ENCODE measurements at places on chromosomes 16 and 17. TPM values are rescaled to one million over a fixed set of nuclear protein-coding genes. Genes with fewer than 3 reads are reported as not detected.

DNA sequence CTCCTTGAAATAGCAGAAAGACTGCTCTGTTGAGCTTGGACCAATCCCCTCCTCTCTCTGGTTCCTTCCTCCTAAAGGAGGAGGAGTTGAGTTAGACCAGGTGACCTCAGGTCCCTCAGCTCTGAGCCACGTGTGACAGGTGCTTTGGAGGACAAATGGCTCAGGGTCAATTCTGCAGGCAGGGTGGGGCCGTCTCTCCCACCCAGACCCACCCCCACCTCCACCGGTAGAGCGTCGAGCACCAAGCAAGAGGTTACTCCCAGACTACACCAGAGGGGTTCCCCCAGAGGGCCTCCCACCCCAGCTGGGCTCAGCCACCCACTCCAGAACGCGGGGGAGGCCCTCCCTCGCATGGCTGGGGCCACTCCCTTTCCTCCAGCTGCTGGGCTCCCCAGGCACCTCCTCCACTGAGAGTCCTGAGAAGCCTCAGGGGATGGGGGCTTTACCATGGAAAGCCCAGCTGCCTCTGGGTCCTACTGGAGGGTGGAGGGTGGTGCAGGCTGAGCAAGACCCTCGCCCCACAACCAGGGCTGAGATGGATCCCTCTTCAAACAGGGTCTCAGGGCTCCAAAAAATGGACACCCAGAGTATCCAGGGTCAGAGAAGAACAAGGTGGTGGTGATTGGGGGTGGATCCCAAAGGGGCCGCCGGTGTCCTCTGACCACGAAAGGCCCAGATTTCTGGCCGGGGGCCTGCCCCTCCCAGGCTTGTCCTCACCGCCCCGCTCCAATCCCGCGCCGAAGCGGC lies 7.6 kb downstream of the MYO1C start:
- peak; percentile 81 for DNase-seq

DNA sequence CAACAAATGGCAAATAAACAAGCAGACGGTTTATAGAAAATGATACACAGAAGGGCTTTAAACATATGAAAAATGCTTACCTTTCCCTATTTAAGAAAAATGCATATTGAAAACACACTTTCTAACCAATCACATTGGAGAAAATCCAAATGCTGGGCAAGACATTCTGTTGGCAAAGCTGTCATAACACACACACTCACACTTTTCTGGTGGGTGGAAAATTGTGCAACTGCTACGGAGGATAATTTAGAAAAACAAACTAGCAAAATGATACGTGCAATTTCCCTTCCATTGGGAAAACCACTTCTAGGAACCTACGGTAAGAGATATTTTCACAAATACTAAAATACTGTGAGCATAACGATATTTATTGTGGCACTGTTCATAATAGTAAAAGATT lies 9.8 kb upstream of the MYH3 start:
- DNase-seq: no peak

DNA sequence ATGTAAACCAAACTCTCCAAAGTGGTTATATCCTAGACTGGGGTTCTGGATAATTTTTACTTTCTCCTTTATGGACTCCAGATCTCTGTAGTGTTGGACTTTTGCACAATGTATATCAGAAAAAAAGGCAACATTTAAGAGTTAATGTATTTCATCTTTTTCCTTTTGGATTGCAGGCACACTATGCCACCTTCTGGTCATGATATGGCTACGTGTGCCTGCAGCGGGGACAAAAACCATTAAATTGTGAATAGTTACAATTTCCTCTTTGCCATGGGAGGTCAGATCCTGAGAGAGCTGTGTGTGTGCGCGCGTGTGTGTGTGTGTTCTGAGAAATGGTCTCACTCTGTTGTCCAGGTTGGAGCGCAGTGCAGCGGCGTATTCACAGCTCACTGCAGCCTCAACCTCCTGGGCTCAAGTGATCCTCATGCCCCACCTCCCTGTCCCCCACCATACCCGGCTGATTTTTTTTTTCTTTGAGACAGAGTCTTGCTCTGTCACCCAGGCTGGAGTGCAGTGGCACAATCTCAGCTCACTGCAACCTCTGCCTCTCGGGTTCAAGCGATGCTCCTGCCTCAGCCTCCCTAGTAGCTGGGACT lies 4.3 kb upstream of the SGF29 start:
- DNase-seq: no peak

DNA sequence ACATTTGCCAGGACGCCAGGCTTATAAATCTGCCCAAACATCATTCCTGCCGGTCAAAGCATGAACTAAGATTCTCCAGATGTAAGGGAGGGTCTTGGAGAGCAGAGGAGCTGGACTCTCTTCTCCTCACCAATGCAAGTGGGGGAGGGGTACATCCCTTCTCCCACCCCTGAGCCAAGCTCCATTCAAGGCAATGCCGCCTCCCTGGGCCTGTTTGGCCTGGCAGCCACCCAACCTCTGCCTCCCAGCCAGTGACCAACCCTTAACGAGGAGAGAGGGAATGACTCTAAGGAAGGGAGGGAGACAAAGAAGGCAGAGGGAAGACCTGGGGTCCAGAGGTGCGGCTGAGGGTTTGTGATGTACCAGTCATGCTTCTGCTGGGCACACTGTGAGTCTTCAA lies 13.8 kb downstream of the C17orf50 start:
- no peak for DNase-seq

GRCh38 chr17:77901481-77901880 lies 57.0 kb upstream of the TNRC6C start:
- DNase-seq: no peak

DNA sequence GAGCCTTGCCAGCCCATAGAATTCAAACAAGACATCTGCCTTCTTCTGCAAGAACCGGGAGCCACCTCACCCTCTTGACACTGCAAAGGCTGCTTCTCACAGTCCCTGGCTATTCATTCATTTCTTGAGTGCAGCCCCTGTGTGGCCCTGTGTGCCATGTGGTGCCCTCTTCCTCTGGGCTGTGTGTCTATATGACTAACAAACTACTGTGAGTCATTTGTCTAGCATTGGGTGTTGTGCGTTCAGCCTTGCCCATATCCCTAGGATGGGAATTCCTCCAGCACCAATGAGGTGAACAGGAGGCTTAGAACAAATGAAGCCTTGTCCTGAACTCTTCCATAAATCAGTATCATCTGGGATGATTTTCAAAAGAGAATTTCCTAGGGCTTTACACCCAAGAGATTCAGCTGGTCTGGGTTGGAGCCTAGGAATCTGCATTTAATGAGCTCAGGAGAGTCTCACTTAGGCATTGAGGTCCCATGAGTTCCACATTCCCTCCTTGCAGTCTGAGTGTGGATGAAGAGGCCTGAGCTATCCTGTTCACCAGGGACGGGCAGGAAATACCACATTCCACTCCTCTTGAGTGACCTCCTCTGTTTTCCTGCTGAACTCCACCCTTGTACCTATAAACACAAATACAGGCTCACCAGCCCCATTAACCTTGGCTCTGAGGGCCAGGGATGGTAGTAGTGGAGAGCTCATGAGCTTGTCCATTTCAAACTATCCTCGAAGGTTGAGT lies 308.7 kb upstream of the N4BP1 start:
- no peak for DNase-seq

DNA sequence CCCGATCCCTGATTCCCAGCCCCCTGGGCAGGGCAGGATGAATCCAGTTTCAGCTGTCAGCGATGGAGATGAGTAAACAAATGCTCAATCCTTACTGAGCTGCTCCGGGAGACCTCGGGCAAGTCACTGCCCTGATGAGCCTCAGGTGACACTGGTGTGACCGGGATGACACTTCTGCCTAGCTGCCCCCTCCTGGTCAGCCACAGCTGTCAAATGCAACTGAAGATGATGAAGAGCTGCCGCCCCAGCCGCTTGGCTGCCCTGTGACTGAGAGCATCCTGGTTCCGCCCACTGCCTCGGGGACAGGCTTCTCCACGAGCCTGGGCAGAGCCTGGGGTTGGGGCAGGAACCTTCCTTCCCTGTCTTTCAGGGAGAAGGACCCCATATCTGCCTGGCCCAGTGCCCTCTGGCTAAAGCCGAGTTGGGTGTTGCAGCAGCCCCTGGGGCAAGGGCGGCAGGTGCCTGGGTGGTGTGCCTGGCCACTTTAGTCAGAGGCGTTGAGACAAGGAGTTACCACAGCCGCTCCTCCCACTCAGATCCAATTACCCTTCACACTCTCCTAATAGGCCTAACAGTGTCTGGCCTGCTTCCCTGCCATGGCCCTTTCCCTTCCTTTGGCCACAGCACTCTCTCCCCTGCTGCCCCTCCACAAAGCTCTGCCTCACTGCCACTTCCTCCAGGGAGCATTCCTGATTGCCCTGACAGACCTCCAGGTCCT lies 5.5 kb downstream of the CCL17 start:
- DNase-seq: peak; percentile 66

DNA sequence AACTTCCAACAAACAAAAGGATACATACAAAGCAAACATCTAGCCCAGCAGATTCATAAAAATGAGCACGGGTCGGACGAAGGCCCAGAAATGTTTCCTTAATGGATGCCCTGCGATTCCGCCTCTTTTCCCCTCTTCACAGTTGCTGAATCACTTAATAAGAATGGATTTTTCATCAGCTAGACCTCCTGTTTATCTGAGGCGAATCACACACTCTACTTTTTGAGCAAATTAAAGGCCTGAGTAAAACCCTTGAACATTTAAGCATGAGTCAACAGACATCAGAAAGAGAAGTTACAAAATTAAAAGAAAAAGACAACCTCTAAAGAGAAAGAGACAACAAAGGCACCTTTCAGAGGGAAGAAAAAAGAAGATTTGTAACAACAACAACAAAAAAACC lies 44.7 kb downstream of the HS3ST3A1 start:
- DNase-seq: no peak

DNA sequence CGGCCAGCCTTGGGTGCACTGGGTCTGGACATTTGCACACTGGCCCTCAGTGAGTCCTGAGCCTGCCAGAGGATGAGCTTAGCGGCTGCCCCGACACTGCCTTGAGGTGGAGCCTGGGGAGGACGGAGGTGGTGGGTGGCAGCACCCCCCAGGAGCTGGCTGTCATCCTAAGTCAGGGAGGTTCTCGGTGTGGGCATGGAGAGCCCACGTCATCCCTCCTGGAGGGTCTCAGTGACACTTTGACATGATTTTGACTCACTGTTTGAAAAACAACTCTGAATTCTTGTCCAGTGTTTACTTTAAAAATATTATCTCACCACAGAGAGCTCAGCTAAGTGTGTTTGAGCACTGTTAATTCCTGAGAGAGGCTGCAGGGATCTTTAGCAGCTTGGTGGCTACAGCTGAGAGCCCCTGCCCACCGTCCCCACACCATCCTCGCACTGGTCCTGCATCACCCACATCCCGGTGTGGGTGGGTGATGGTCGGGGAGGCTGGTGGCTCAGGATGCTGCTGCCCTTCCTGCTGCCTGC lies 63.1 kb downstream of the BANP start:
- peak; percentile 30 for DNase-seq

- no peak for DNase-seq
Observed at GRCh38 chr16:87185983-87186382, 131.2 kb downstream of the C16orf95 start.

- no peak for DNase-seq
Observed at GRCh38 chr17:79877041-79877440, 37.8 kb upstream of the CBX4 start.

- DNase-seq: peak; percentile 93
Observed at GRCh38 chr17:1460233-1460632, 4.2 kb upstream of the CRK start.

- no peak for DNase-seq
Observed at GRCh38 chr16:25633549-25633948, 58.2 kb upstream of the HS3ST4 start.

DNA sequence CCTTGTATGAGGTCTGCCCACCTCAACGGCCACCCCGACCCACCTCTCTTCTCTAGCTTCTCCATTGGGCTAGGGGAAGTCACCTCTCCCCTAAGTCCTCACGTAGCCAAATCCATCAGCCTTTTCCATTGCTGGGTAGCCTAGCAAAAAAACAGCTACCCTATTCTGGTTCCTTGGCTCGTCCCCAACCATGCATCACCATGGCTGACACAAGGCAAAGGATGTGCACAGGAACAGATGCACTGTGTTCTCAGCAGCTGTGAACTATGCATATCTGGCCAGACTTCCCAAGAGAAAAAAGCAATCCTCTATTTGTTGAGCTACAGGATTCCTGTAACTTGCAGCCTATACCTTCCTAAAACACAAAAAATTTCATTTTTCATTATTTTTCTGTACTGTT lies 22.0 kb upstream of the FLCN start:
- no peak for DNase-seq

DNA sequence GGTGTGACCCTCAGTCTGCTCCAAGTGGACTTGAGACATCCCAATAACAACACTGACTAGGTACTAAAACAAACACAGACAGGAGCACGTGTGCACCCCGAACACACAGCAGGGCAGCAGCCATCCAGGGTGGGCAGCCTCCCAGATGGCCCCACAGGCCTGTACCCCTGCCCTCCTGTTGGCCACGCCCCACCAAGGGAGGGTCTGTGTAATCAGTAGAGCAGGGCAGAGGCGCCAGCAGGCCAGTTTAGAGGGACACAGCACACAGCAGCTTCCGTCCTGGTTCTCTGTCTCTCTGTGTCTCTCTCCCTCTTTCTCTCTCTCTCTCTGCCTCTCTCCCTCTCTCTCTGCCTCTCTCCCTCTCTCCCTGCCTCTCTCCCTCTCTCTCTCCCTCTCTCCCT lies 21.4 kb downstream of the ACTG1 start:
- DNase-seq: peak; percentile 57

DNA sequence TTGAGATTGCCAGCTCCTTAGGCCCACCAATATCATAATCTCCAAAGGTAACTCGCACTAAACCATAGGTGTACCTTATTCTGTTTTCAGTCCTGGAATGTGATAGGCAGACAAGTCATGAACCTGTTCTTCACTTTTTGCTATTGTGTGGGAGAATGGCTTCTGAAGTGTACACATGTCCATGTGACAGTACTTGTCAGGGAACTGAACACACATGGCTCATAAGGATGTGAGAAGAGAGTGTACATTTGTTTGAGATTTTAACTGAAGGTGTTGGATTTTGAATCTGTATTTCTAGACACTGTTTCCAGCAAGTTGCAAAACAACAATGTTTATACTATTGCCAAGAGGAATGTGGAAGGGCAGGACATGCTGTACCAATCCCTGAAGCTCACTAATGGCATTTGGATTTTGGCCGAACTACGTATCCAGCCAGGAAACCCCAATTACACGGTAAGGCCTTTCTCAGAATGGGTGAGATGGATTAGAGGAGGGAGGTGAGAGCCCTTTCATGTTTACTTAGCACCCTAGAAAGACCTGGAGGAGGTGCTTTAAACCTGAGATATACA lies 14.5 kb upstream of the RASL10B start:
- DNase-seq: peak; percentile 53

GRCh38 chr16:72963533-72964315 lies 84.2 kb downstream of the ZFHX3 start:
- no peak for DNase-seq

The VPS35 gene
- 25.0 TPM for total RNA-seq

The TBX6 gene
- 0.69 TPM for total RNA-seq

The MPHOSPH6 gene
- 17.4 TPM for total RNA-seq

The FBXO39 gene
- not detected for total RNA-seq

The MRM1 gene
- 9.4 TPM for total RNA-seq
